ENCODE measurements at places on chromosomes 2 and 18.

GRCh38 chr2:22282220-22282619, 1102.8 kb upstream of the KLHL29 start:
- no peak for DNase-seq

- no peak for DNase-seq
These were observed 748.1 kb upstream of the LRATD1 start for GRCh38 chr2:13884291-13884976.

DNA sequence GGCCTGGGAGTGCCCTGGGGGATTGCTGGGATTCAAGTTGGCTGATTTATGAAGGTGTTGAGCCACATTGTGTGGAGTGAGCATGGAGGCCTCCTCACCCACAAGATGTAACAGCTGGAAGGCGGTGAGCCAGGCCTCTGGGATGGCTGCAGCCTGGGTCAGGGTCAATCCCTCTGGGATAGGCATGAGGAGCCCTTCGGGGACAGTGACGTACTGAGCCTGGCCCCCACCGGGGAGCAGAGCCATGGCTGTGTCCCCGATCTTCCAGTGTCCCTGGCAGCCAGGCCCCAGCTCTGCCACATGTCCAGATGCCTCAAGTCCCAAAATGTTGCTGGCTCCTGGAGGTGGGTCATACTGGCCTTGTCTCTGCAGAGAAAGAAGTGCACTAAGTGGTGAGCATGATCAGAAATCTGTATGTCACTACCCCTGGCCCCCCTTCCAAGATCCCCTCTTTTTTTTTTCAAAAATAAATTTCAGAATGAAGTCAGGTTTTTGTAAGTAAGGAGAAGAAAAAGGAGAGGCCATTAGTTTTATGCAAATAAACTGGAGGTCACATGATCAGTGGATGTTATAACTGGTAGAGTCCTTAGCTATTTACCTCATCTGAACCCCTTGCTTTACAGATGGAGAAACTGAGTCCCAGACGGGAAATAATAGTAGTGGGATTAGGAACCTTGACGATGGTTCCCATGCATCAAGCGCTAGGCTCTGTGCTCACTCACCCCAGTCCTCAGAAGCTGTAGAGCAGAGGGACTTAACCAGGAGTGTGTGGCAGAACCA, 1.7 kb downstream of the TP53I3 start:
- no peak for DNase-seq

GRCh38 chr2:165529130-165529529, 59.6 kb downstream of the CSRNP3 start:
- DNase-seq, result no peak

DNA sequence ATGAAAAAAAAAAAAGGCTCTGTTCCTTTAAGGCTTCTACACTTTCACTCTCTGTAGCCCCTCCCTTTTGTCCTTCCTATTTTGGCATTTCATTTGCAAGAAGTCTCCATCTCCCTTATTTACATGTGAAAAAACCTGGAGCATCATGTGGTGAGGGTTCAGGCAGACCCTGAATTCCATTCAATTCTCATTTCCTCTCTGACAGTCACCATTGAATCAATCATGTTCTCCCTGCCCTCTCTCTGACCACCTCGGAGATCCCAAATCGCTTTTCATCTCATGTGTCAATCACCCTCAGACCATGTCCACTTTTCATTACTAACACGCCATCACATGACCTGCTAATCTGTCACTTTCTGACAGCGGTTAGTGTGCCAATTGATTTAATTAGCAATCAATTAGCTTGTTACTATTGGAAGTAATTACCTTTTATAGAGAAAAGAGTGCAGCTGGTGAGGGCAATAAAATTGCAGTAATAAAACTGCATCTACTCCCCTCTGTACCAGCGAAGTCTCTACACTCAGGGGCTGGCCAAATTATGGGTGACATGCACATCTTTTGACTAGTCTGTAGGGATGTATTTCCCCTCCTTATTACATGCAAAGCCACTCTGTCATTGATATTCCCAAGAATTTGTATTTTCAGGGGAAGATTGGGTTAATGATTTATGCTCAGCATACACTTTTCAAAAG, 317.4 kb downstream of the EN1 start:
- DNase-seq, result no peak

GRCh38 chr18:76547296-76547695, 52.3 kb upstream of the ZNF516 start:
- DNase-seq, result no peak

DNA sequence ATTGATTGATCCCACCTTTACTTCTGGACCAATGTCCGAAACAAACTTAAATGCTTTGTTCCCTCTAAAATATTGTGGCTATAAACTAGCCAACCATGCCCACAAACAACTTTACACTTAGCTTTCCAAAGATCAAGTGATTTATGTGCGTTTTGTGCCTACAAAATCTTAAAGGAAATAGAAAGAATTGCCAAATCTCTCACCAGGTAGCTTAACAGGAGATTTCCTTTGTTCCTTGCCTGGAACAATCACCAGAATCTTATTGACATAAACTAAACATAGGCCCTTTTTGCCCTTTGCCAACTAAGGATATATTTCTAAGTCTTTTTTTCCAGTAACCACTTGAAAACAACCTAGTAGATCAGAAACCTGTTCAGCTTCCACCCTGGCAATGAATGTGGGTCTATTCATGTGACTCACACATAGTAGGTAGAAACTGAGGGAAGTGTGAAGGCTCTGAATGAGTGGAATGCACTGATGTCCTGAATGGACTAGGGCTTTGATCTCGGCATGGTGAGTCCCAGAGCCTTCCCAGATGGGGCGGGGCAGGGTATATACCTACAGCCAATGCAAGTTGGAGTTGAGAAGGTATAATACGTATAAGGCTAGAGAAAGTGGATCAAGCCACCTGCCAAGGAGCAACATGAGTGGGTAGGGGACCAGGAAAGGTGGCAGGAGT, 94.6 kb upstream of the PPP1CB start:
- DNase-seq, result no peak

DNA sequence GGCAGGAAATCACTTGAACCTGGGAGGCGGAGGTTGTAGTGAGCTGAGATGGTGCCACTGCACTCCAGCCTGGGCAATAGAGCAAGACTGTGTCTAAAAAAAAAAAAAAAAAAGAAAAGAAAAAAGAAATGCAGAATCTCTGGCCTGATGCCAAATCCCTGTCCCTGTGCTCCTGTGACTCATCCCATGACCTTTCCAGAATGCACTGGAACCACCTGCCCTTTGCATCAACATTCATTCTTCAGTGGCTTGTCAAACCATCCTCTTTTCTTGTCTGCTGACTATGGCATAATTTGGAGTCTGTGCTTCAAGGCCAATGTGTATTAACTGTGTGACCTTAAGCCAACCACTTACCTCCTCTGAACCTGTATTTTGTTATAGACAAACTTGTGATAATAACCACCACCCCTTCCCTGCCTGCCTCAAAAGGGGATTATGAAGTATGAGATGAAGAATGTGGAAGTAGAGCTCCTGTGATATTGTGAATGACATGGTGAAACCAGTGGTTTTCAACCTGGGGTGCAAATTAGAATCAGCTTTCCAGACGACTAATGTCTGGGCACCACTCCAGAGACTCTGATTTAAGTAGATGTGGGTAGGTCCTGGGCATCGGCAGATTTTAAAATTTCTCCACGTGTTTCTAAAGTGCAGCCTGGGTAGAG, 189.3 kb downstream of the CLIP4 start:
- DNase-seq, result no peak

DNA sequence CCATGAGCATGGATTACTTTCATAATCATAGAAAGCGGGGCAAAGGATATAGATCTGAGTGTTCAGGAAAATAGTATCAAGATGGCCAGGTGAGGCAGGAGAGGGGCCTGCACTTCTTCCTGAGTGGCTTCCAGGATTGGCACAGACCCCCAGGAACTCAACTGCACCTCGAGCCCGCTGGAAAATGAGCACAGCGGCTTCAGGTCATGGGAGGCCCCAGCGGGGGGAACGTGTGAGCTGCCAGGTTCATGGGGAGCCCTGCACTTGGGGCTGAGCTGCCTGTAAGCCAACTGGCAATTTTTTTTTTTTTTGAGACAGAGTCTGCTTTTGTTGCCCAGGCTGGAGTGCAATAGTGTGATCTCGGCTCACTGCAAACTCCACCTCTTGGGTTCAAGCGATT, 81.5 kb upstream of the ODC1 start:
- DNase-seq, result no peak

- no peak for DNase-seq
These were observed 82.7 kb downstream of the MREG start for GRCh38 chr2:215930505-215931253.

GRCh38 chr2:224849264-224849663, 133.1 kb upstream of the CCDC195 start:
- DNase-seq, result no peak

- DNase-seq, result no peak
These were observed 25.8 kb downstream of the KCNJ3 start for GRCh38 chr2:154724194-154724797.

GRCh38 chr2:10047616-10048500, 4.5 kb downstream of the KLF11 start:
- no peak for DNase-seq

GRCh38 chr2:235740821-235741220, 247.0 kb downstream of the AGAP1 start:
- DNase-seq, result no peak

DNA sequence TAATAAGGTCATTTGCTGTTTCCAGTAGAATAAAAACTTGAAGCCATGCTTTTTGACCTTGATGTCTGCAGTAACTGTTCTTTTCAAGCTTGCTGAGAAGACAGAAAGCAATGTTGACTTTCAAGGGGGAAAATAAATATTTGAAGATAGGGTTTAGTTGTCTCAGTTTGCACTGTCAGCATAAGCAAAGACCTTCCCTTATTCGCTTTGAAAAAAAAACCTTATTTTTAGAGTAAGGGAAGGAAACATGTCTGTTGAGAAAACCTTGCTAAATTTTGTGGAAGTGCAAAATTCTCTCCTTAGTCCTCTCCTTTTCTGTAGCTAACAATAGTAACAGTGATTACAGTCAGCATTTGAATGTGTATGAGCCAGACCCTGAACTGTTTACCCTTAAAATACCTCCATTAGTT, 43.1 kb downstream of the MAP4K4 start:
- no peak for DNase-seq

DNA sequence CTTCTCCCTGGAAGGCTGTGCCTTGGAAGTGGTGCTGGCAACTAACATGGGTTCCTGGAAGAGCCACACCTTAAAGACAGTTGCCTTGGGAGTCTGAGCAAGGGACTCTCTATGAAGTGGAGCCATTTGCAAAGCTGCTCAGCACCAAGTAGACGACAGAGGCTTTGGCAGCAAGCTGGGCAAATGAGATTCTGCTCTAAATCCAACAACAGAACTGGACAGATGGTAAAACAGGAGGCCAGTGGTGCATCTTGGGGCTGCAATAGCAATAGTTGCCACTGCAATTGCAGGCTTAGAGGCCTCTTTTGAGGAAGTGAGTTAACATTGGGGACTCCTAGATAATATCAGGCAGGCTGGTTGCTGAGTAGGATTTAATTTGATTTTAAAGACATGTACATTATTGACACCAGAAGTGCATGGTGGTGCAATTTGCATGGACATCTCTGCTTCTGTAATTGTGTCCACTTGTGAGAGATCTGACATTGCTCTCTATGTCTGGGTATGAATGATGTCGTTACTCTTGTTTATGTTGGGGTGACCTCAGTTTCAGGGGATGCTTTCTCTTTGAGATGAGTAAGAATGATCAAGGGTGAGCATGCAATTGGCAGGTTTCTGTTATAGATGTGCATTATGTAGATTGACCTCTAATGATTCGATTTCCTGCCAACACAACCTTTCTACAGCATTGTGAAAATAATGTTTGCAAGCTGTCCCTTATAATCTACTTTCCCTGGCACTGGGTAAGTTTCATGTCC, 568.3 kb upstream of the MEX3C start:
- DNase-seq, result no peak

GRCh38 chr2:111162718-111163331, 42.1 kb downstream of the BCL2L11 start:
- no peak for DNase-seq

DNA sequence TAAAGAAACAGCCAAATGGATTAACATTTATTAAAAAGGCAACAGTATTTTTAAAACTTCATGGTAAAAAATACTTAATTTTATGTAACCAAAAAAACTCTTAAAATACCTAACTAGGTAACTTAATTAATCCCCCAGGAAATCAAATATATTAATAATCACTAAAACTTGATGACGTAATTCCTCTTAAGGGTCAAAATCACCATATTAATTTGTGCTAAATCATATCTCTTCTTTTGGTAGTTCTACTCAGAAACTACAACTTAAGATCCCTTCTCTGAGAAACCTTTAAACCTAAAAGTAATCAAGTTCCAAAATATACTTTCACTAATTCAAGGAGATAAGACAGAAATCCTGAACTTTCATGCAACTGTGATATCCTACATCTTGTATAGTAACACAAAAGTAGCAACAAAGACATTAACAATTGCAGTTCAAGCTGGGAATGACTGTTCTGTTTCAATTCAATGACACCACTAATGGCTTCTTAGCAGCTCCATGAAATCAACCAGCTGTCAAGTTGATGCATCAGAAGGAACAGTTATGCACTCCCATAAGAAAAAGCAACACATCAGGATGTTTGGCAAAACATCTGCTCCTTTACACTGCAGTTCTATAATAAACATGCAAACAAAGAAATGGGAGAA, 4.0 kb downstream of the BAZ2B start:
- DNase-seq, result no peak

DNA sequence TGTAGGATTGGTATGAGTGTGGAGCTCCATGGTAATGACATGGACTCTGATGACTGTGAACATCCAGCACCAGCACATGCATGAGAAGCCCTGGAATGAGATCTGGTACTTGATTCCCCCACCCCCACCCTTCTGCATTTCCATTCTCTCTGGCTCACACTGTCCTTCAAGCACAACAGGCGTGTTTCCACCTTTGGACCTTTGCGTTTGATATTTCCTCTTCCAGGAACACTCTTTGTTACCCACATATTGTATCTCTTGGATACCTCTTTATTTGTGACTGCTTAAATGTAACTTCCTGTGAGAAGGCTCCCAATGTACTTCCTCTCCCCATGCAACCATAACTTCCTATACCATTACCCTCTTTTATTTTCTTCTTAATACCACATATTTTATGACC, 263.8 kb downstream of the HNMT start:
- no peak for DNase-seq

- DNase-seq, result no peak
These were observed 1.7 kb downstream of the DNPEP start for GRCh38 chr2:219385958-219386520.

DNA sequence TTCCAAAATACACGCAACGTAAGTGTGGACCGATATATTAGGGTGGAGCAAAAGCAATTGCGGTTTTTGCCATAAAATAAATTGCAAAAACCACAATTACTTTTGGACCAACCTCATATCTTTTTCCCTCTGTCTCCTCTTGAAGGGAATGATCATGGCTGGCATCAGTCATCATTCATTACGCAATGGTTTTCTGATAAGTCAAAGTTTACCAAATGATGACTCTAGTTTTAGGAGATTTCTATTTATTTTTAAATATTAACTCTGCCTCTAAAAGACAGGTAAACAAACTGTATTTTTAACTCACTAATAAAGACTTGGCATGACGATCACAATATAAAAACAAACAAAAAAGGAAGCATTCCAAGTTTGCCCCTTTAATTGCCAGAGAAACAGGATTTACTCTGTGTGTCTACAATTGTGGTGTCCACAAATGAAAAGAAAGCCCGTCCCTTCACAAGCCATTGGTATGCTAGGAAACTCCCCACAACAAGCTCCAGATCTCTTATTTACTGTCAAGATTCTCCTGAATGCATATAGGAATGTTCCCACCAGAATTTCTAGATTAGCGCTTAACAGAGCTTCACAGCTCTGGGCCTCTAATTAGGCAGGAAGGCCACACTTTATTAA, 61.3 kb downstream of the IRS1 start:
- DNase-seq, result no peak
